ENCODE measurements at places on chromosomes 11 and 22.

DNA sequence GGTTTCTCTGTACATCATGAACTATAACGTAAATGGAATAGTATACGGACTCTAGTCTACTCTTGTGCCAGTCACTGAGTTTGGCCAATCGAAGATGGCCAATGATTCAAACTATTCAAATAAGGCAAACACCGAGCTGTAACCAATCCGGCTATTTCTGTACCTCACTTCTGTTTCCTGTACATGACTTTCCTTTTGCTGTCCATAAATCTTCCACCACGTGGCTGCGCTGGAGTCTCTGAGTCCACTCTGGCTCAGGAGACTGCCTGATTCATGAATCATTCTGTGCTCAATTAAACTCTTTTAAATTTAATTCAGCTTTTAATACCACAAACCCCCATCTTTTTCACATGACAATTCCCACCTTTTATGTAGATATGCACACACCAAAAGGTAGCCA is 1.5 kb upstream of the JAML start:
- DNase-seq, result no peak

DNA sequence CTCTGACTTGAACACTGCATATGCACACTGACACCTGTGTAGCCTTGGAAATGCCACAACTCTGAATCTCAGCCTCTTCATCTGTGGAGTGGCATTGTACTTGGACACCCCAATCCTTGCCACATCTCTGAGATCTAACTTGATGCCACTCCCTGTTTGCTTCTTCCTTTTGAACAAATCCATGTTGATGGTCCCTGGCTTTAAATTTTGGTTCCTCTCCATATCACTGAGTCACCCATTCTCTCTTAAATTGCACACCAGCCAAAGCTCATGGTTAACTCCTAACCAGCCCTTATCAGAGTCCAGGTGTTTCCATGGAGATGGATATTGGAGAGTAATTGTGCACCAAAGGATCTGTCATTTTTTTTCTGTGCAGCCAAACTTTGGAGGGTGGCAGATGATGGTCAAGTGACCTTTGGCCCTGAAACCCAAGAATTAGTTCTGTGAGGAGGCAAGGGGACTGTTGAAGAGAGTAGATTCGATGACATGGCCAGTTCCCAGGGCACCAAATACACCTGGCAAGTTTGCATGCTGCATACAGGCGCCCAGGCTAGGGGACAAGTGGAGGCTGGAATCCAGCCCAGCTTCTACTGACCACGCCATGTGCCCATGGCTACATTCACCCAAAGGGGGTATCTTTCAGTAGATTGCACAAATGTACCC is 25.1 kb upstream of the PAMR1 start:
- no peak for DNase-seq

- no peak for DNase-seq
Measured at GRCh38 chr11:66314561-66315497, 2.0 kb downstream of the CD248 start.

DNA sequence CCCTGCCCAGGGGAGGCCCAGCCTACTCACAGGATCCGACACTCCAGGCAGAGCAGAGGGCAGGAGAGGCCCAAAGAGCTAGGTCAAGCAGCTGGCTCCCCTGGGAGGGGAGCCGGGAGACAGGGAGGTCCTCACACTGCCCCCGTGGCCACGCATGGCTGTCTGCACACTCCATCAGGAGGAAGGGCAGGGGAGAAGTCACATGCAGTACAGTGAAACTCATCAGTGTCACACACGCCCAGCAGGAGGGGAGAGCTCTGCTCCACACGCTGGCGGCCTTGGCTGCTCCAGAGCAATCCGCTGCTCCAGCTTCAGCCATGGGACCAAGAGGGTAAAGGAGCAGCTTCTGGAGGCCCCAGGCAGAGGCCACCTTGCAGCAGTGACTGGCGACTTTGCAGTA is 14.3 kb downstream of the TCIRG1 start:
- DNase-seq, result no peak

DNA sequence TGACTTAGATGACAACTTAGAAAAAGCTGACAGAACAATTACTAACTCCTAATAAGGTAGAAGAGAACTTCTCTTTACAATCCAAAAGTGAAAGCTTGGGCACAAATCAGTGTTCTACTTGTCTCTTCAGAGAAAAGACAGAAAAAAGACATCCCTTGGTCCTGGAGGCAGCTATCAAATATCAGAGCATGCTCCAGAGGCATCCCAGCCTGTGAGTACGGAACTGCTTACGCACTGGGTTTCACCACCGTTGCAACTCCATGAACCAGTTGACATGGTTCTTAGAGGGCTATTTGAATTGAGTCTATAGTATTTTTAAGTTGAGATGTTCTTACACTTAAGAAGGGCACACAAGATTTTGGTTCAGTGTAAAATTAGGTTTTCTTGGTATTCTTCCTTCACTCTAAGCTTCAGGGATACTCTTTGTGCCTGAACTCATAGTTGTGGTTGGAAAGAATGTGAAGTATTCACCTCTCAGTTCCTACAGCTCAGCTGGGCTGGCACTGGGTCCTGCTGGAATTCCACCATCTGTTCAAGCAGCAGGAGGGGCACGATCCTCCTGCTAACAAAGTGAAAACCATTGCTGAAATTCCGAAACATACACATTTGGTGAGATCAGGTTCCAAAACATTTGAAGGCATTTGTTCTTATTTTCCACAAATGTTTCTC is 6.3 kb downstream of the AKIP1 start:
- no peak for DNase-seq

GRCh38 chr11:91997226-91997625 is 227.4 kb upstream of the FAT3 start:
- DNase-seq, result no peak

DNA sequence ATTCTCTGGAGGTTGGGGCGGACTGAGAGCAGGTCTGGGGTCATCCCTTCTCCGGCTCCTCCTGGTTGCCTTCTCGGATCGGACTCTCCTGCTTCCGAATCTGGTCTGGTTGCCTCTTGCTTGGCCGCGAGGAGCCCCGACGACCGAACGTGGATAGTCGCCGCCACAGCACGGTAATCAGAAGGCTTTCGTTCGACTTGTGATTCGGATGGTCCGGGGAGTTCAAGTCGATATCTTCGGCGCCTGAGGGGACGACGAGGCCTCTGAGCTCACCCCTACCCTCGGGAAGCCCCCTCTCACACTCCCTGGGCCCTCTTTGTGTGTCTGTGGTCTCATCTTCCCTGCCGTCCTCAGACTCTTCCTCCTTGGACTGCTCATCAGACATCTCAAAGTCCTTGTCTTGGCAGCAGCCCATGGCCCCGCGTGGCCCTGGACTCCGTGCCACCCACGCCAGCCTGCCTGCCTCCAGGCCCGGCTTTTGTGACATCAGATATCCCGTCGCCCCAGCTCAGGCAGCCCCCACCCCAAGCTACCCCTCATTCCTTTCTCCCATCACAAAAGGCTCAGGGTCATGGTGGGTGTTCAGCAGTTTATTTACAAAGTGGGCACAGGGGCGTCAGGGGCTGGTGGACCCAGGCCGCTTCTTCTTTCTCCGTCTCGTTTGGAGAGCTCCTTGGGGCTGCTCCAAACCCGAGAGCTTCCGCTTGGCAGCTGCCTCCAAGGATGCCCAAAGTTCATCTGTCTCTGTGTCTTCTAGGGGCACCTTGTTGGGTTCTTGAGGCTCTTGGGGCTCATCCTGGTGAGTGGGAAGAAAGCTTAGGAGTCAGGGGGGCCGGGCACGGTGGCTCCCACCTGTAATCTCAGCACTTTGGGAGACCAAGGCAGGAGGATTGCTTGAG is at the start of gene TEX54:
TEX54 (minus strand) TSS at position 506 of the 899 bp plus-strand sequence.
- peak; percentile 31 for DNase-seq

DNA sequence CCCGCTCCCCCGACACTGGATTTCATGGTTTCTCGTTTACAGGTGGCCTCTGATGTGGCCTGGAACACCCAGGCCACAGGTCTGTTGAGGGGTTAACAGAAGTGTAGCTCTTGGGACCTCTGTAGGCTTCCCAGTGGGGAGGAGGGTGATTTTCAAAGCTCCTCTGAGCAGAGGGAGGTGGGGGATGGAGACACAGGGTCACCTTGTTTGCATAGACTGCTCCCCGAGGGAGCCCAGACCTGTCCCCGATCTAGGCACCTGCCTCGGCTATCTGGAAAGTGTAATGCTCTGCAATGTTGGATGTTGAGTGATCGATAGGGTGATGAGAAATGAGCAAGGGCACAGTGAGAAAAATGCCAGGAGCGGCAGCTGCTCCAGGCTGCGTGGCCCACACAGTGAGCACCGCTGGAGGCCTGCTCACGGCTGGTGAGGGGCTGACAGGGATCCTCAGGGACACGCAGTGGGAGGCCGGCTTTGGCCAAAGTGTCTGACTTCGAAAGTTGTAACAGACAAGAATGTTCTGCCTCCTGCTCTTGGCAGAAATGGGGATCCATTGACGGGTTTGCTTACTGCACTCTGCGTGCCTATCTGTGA is 594.1 kb downstream of the BRD1 start:
- DNase-seq, result no peak
